H4 (cell line): ENCODE measurements at places on chromosomes 4 and X. TPM values are rescaled to one million over a fixed set of nuclear protein-coding genes. Genes with fewer than 3 reads are reported as not detected.

Gene ATP8A1
- total RNA-seq, result 1.3 and 2.4 TPM in 2 replicates

Gene RHOXF2
- total RNA-seq, result not detected in 2 replicates

Gene SLC25A4
- 9.9 and 12.8 TPM in 2 replicates for total RNA-seq

Gene NLRP2B
- not detected in 2 replicates for total RNA-seq

GRCh38 chr4:8698341-8699062, 105.9 kb downstream of the CPZ start:
- DNase-seq, result no peak

DNA sequence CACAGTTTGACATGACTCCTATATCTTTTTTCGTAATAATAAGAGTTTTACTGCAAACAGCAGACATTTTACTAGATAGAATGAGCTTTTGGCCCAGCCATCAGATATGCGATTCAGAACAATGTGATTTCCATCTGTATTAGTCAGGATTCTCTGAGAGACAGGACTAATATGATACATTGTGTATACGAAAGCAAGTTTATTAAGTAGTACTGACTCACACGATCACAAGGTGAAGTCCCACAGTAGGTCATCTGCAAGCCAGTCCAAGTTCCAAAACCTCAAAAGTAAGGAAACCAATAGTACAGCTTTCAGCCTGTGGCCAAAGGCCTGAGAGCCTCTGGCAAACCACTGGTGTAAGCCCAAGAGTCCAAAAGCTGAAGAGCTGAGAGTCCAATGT, 24.1 kb downstream of the CXCL8 start:
- no peak for DNase-seq
